ENCODE measurements at places on chromosomes 2 and 18. TPM values are rescaled to one million over a fixed set of nuclear protein-coding genes. Genes with fewer than 3 reads are reported as not detected.

DNA sequence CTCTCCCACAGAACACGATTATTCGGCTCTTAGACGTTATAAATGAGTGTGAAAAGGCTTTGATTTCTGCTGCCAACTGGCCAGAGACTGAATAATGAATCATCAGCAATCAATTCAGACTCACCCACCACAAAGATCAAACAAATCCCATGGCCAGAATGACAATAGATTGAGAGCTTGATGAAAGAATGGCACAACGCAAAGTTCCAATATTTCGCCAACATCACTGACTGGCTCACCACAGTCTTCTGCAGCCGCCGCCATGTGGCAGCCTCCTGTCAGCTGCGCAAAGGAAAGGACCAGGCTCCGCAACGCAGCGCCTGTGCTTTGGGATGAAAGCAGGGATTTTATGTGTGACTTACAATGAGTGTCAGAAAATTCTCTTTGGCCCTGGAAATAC, 104.4 kb upstream of the SOX11 start:
- no peak for DNase-seq
- H3K27ac ChIP-seq: no peak overlapping the region
- H3K27me3 ChIP-seq: no peaks in the 10 kb centered on the region
- no peaks in the 10 kb centered on the region for H3K36me3 ChIP-seq
- H3K4me1 ChIP-seq: no peaks in the 10 kb centered on the region

GRCh38 chr18:76579301-76579695, 84.3 kb upstream of the ZNF516 start:
- no peaks in the 10 kb centered on the region for H3K36me3 ChIP-seq
- H3K4me1 ChIP-seq: no peaks in the 10 kb centered on the region
- H3K27me3 ChIP-seq: peaks cover 12% of the 10 kb centered on the region
- no peak overlapping the region for H3K4me3 ChIP-seq
- H3K27ac ChIP-seq: no peak overlapping the region

DNA sequence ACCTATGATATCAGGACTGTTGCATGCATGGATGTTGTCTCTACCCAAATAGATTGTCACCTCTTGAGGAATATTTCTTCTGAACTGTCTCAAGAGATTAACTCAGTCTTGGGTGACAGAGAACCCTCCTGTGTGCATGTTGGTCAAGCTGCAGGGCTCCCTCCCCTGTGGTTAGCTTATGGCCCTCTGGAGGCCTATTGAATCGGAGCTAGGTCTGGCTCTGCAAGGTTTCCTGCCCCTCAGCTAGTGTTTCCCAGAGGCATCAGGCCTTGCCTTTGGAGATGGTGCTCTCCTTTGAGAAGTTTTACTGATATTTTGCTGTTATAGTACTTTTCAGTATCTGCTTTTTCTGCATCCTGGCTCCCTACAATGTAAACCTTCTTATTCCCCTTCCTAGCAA, 769.2 kb upstream of the FAM98A start:
- H3K4me3 ChIP-seq: no peak overlapping the region
- no peaks in the 10 kb centered on the region for H3K4me1 ChIP-seq
- no peaks in the 10 kb centered on the region for H3K36me3 ChIP-seq
- no peak overlapping the region for H3K27ac ChIP-seq
- DNase-seq: no peak
- no peaks in the 10 kb centered on the region for H3K27me3 ChIP-seq

The POTEI gene
- total RNA-seq: not detected

All from activated CD8-positive, alpha-beta T cell treated with anti-CD3 and anti-CD28 coated beads for 36 hours (primary cell).